C1 segment of cervical spinal cord (tissue), 14 donors: ENCODE measurements at places on chromosomes 5 and 9.

GRCh38 chr5:155897761-155898160 is 429.2 kb upstream of the SGCD start:
- DNase-seq: no peak

DNA sequence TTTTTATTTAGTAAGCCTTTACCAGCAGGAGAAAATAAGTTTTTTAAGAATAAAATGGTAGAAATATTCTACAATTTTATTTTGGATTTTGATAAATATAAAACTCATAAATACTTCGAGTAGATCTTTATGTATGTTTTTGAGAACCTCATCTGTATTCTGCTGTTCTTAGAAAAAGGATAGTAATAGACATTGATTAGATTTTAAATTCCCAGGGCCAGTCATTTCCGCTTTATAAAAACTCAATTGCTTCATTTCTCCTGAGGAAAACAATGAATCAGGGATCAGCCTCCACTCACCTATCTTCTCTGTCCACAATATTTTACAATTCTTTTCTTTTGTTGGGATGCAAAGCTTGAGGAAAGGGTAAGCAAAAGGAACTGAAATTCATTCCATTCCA is 1983.5 kb upstream of the C9orf72 start:
- no peak for DNase-seq

- peak; percentile 68 for DNase-seq
These were observed 1.9 kb downstream of the LRRC26 start for GRCh38 chr9:137167747-137168572.

- no peak for DNase-seq
These were observed 147.1 kb downstream of the C5orf15 start for GRCh38 chr5:133821311-133821741.

- no peak for DNase-seq
These were observed 31.0 kb downstream of the ABLIM3 start for GRCh38 chr5:149172261-149172660.

DNA sequence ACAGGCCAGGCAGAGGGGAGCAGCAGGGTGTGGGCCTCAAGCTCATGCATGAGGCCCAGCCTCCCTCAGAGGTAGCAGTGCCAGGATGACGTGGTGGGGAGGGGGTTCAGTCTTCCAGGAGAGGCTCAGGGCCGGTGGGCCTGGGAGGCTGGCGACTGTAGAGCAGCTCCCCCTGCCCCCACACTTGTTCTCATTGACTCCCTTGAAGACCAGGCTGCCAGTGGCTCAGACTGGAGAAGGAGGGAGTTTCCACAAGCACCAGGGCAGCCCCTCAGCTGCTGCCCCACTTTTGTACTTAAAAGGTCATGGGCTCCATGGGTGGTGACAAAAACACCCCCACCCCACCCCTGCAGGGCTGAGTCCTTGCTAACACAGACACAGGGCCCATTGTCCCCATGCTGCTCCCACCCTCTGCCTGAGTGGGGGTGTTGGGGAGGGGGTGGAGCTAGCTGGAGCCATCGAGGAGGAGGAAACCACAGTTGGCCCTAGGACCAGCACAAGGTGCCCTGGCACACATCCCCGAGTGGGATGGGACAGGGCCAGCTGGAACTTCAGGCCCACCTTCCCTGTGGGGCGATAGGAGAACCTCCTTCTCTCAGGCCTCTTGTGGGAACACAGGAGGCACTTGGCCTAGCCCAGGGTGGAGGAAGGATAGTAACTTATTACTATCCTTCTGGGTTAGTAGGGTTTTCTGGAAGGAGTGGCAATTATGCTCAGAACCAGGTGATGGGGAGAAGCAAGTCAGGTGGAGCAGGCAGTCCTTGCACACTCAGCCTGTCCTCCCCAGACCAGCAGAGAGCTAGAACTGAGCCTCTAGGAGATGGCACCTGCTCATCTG is 10.7 kb downstream of the PDLIM4 start:
- DNase-seq: peak; percentile 34

GRCh38 chr5:169223595-169223953 is 77.4 kb downstream of the SLIT3 start:
- no peak for DNase-seq

DNA sequence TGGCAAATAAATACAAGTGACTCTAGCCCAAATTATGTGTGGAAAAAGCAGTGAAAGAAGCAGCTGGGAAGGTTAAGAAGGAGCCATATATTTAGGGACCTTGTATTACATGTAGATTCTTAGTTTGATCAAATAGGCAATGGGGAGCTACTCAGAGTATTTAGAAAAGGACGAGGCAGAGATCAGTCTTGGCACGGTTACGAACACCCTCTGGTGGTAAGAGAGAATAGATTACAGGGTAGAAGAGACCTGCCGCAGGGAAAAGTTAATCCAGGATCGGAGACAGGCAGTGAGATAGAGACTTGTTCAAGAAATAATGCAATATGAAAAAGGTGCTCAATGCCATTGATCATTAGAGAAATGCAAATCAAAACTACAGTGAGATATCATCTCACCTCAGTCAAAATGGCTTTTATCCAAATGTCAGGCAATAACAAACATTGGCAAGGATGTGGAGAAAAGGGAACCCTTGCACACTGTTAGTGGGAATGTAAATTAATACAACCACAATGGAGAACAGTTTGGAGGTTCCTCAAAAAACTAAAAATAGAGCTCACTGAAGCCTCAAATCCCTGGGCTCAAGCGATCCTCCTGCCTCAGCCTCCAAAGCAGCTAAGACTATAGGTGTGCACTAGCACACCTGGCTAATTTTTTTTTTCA is 12.0 kb downstream of the INIP start:
- DNase-seq: no peak

DNA sequence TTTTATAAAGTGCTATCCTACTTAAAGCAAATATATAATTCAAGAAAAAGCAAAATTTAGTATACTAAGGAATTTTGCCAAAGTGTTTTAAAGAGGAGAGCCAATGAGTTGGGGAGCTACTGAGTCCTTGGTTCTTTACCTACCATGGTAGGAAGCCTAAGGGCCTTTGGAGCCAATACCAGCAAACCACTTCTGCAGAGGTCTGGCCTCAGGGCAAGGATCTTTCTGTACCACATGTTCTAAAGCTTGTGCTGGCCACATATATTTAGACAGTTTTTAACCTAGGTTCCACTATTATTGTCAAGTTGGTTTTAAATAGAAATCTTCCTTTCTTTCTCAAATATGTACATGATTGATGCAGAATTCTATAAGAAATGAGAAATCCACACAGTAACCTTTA is 172.3 kb upstream of the NREP start:
- no peak for DNase-seq

- no peak for DNase-seq
These were observed 76.0 kb upstream of the TBCA start for GRCh38 chr5:77852068-77852513.

DNA sequence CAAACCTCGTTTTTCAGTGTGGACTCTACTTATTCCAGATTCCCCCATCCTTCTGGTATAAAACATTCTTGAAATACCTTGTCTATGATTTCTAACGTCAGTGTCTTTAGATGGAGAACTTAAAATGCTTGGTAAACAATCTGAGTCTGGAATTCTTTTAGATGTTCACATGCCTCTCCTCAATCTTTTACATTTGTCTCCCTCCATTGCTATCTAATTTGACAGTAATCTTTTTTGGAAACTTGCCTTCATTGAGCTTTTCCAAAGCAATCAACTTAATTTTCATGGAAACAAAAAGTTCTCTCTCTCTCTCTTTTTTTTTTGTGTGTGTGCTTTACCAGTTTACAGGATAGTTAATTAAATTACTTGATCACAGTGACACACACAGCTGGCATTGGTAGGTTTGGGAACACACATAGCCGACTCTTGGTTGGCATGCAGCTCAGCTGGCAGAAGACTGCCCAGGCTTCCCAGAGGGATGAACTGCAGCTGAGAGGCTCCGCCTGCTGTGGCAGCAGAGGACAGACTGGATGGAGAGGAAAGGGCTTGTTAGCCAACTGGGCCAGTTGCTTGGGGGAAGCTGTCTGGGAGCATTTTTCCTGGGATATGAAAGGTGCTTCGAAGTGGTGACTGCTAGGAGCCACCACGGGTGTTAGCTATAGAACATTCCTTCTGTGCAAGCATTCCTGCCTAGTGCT is 271.3 kb downstream of the ZSWIM6 start:
- DNase-seq: peak; percentile 64

DNA sequence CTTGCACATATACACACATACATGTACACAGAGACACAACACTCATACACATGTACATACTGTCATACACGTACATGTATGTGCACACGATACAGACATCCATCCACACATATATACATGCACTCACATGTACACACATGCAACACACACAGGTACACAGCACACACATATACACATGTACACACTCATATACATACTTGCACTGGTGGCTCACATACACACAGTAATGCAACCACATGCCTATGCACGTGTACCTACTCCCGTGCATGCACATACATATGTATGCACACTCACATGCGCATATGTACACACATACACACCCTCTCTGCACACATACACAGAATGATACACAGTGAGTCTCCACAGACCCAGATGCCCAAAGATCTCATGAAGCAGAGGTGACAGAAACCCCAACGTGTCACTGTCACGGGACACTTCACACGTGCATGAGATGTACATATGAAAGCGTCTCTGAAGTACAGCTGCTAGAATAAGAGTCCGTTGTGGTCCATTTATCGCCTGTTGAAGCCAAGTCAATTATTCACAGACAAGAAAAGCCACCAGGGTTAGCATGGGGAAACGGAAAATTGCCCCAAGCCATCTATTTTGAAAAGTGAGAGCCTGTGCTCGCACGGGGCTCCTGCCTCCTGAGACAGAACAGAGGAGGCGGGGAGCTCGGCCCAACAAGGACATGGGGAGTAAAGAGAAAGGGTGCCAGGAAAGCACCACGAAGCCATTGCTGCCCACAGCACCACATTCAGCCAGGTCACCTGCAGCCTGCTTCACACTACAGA is 24.9 kb downstream of the LPCAT1 start:
- no peak for DNase-seq

DNA sequence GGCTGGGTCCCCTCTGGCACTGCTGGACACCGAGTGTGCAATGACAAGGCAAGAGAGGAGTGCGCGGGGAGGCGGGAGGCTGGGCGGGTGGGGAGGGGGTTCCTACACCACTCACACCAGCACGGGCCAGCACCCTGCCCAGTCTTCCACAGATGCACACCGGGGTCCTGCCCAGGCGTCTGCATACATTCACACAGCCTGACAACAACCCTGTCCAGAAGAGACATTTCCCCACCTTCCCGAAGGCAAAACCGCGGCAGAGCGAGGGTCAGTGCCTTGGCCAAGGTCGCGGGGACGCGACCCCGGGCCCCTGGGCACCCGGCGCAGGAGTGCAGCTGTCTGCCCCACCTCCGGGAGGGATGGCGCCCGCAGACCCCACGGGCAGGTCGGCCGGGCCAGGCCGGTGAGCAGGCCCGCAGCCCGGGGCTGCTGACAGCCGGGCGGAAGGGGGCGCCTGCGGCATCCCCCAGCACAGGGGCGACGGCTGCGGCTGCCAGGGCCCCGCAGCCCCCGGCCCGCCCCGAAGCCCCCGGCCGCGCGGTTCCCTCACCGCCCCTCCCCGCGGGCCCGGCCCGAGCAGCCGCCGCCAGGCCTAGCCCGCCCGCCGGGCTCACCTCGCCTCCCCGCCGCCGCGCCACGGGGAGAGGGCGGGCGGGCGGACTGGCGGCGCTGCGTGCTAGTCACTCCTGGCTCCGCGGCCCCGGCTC is 496 bp downstream of the MAPK9 start:
- DNase-seq: no peak

DNA sequence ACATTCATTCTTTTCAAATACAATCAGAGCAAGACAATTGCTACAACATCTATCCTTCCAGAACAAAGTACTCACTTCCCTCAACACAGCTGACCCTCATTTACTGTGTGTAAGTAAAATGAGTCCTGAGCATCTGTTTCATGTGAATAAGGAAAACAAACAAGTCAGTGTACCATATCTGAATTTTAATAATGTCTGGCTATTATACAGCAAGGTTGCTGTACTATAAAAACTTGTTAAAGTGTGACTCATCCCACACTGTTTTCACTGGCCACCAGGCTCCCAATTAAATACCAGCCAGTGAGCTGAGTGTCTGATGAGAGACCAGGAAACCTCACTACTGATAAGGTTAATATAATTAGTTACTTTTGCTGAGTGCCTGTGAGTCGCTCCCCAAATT is 339.8 kb downstream of the AGTPBP1 start:
- DNase-seq: no peak

DNA sequence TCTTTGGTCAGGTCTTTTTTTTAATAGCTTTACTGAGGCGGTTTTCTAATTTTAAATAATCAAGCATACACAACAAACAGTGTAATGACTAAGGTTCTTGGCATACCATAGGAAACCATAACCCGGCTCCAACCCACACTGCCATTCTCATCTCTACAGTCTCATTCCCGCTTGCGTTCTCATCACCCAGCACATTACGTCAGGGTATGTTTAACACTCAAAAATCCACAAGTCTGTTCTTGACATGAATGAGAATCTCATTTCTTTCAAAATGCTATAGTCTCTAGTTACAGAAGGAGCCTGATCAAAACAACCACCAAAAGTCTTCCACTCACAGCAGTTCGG is 505 bp downstream of the C5orf34 start:
- DNase-seq: no peak

DNA sequence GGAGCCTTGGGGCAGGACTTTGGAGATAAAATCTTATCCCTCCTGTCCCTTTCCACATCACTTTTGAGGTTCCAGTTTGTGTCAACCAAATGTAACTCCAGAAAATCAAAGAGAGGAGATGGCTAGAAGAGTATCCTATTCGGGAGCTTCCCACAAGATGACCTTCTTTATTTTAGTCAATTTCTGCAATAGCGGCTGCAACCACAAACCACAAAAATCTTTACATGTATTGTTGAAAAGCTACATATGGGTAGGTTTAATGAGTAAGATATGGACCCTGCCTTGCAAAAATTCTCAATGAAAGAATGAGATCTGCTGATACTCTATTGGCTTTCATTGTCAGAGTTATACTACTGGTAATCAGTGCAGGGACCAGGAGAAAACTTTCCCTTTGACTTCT is 92.2 kb upstream of the MAMDC2 start:
- DNase-seq: no peak

DNA sequence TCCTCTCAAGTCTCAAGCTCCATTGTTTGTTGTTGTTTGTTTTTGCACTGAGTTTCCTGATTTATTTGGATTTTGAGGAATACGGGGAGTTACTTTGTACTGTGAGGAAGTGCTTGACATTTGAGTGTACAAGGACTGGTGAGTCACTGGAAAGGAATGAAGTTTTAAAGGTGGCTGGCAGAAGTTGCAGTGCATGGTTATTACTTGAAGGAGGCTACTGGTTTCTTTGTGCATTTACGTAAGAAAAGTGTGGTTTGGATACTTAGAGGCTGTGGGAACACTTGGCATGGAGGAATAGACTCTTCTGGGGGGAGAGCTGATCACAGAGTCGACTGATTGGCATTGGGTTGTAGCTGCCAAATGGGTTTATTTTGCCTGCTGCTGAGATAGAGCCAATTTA is 919.0 kb downstream of the TAF11L14 start:
- DNase-seq: no peak

- DNase-seq: no peak
These were observed 277.5 kb downstream of the MARCHF11 start for GRCh38 chr5:15902066-15902465.

DNA sequence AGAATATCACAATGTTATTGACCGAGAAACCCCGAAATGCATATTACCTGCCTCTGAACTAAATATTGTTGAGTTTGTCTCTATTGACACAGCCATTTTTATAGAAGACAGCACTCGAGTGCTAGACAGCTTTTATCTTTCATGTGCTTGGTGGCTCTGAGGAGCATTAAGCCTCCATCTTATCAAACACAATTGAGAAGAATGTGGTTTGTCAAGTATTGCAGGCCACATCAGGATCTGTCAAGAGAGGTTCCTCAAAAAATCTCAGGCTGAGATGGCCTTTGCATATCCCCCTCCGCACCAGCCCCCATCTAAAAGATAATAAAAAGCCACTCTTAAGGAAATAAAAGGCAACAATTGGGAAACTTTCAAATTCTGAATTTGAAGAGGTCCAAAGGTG is 284.8 kb downstream of the DENND1A start:
- DNase-seq: no peak
